GM23248 (cell line): ENCODE measurements at places on chromosomes 13 and 19. TPM values are rescaled to one million over a fixed set of nuclear protein-coding genes. Genes with fewer than 3 reads are reported as not detected.

Gene ATP8B3
- total RNA-seq, result 0.32 and 2.5 TPM in 2 replicates

Gene SELENOV
- not detected in 2 replicates for total RNA-seq

Gene GPR18
- not detected in 2 replicates for total RNA-seq

Gene PSG3
- total RNA-seq, result not detected in 2 replicates

DNA sequence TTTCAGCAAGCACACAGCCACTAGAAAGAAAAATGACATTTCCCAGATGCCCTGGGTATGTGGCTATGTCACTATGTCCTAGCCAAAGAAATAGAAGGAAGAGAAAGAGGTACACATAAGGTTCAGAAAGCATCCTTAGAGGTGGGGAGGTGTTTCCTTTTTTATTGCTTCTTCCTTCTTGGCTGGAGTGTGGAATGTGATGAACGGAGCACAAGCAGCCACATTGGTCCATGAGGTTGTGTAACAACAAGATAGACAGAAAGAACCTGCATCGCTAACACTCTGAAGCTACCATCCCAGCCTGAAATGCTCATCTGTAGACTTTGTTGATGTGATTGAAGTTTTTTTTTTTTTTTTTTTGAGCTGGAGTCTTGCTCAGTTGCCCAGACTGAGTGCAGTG lies 6.7 kb downstream of the SLC25A23 start:
- no peaks in the 10 kb centered on the region for H3K27me3 ChIP-seq
- H3K27ac ChIP-seq, result no peak overlapping the region
- H3K4me3 ChIP-seq, result no peak overlapping the region
- no peak for DNase-seq

DNA sequence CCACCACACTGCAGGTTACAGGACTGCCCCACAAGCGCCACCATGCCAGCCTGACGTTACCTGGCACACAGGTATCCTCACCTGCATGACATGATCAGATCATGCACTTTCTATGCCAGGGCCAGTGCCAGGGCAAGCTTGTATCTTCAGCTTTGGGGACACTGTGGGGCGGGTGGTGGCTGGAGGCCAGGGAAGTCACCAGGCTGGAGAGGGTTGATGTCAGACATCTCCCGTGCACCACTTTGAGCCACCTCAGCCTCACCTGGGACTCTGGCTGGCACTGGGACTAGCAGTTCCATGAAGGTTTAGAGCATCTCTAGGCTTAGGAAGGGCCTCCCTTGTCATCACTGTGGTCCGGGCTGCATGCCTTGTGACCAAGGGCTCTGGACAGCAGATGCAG lies 97.2 kb downstream of the WTIP start:
- no peak overlapping the region for H3K27ac ChIP-seq
- DNase-seq, result no peak
- no peak overlapping the region for H3K4me3 ChIP-seq
- no peaks in the 10 kb centered on the region for H3K27me3 ChIP-seq
- no peaks in the 10 kb centered on the region for H3K36me3 ChIP-seq

DNA sequence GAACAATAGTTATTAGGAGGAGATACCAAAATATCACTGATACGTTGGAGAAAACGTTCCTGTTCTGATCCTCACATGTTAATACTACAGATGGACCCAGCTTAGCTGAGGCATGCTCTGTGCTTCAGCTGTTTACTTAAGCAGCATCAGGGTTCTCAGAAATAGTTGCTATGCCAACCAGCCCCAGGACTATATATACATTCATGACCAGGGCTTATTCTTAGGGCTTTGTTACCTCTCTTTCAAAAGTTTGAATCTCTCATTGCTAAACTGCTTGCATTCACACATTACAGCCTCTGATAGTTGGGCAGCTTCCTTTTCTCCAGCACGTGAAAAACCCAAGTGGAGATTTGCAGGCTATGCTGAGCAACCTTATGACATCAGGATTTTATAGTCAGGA lies 800.4 kb downstream of the DIAPH3 start:
- no peak for DNase-seq
- H3K4me1 ChIP-seq, result no peaks in the 10 kb centered on the region
- no peaks in the 10 kb centered on the region for H3K36me3 ChIP-seq
- no peaks in the 10 kb centered on the region for H3K27me3 ChIP-seq

- H3K4me3 ChIP-seq, result no peak overlapping the region
- H3K4me1 ChIP-seq, result peaks cover 13% of the 10 kb centered on the region
- DNase-seq, result peak; percentile 40
Measured at GRCh38 chr13:43389573-43389972, 366.2 kb downstream of the DNAJC15 start.

DNA sequence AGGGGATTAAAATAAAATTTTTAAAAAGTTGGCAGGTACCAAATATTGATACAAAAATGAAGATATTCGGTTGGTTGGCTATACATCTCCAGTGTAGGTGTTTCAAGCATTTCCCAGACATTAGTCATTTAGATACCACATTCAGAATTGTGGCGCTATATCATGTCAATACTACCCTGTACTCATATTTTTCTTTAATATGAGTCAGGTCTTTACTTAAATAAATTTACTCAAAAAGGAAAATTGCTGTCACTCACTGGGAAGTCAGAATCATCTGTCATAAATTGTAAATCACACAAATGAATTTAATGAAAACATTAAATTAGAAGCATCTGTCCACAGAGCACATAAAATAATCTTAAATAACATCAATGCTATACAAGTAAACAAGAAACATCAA lies 134.2 kb downstream of the TSHZ3 start:
- H3K36me3 ChIP-seq, result no peaks in the 10 kb centered on the region
- H3K27ac ChIP-seq, result peak overlapping the region; percentile 82
- H3K4me1 ChIP-seq, result peaks cover 17% of the 10 kb centered on the region
- no peak for DNase-seq
- H3K27me3 ChIP-seq, result no peaks in the 10 kb centered on the region
- H3K4me3 ChIP-seq, result no peak overlapping the region

DNA sequence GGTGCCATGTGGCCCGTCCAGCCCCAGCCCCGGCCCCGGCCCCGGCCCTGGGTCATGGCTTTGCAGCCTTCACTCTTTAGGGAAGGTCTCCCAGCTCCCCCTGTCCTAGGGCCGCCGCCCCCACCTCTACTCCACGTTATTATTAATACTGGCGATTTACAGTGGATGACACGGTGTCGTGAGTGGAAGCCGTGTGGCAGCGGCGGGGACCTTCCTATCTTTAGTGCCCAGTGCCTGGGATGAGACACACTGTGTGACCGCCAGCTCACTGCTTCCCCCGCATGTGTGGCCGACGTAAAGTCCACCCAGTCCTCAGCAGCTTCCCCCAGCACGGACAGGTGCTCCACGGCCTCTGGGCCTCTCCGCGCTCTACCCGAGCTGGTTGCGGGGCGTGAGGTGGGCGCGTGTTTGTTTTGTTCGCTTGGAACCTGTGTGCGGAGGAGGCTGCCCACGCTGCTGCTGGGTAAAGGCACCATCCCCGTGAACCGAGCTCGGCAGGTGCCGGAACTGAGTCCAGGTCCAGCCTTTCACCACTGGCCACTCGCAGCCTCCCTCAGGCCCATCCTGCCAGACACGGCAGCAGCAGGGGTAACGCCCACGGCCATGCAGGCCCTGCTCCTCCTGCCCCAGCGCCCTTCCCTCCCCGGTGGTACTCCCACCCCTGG lies 70.9 kb upstream of the MCF2L start:
- no peak overlapping the region for H3K27ac ChIP-seq
- H3K27me3 ChIP-seq, result peaks cover 62% of the 10 kb centered on the region
- no peak overlapping the region for H3K4me3 ChIP-seq
- H3K4me1 ChIP-seq, result no peaks in the 10 kb centered on the region

DNA sequence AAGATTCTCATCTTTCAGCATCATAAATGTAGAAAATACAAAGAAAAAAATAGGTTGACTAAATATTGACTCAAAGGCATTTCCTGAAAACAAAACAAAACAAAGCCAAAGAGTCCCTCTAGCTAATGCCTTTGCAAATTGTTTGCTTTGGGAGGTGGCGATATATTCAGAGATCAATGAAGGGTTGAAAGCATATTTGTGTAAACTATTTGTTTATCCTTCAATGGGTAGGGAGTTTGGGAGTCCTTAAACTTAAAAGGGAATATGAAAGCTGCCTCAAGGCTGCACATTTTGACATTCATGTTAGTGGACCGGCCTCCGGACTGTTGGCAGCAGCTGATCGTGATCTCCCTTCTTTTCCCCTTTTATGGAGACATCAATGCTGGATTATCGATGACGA lies 257.5 kb downstream of the ITGBL1 start:
- H3K27me3 ChIP-seq, result no peaks in the 10 kb centered on the region
- no peak overlapping the region for H3K4me3 ChIP-seq
- peaks cover 61% of the 10 kb centered on the region for H3K36me3 ChIP-seq
- H3K4me1 ChIP-seq, result peaks cover 17% of the 10 kb centered on the region
- H3K27ac ChIP-seq, result no peak overlapping the region
